ENCODE measurements at places on chromosomes 4 and X.

GRCh38 chr4:112898357-112899141, 150.9 kb upstream of the ANK2 start:
- DNase-seq: peak; percentile 3

- DNase-seq: no peak
Measured at GRCh38 chr4:72767618-72768302, 198.7 kb upstream of the ADAMTS3 start.

DNA sequence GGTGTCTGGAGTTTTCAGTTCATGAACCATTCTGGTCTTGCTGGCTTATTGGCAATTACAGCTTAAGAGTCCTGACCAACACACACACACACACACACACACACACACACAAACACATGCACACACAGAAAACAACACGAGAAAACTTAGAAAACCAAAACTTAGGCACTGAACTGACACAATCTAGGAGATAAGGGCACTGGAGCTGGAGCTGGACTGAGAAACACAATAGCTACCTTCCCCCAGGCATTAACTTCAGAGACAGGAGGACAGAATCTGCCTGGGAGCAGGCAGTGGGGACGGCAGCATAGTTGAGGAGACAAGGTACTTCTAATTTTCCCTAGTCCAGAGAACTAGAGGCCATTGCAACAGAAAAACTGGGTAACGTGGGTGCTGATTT, 62.3 kb downstream of the LNX1 start:
- no peak for DNase-seq

GRCh38 chrX:30693999-30694650, 40.9 kb downstream of the GK start:
- DNase-seq: peak; percentile 47

DNA sequence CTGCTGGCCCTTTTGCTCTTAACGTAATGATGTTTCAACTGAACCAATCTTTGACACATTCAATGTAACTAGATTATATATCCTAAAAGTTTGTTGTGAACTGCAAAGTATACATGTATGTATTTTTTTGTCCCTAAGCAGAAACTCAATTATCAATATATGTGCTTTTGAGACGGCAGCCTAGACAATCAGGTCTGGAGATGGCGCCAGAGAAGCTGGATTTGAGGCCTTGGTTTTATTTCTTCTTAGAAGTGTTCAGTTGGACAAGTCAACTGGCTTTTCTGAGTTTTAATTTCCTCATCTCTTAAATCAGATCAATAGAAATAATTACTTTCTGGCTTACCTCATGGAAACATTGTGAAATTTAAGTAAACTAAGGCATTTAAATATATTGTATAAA, 62.5 kb downstream of the DCAF8L1 start:
- DNase-seq: no peak

- DNase-seq: no peak
Measured at GRCh38 chrX:15055146-15055930, 182.1 kb downstream of the MOSPD2 start.
